ENCODE measurements at places on chromosomes 4 and X.
A peak's percentile ranks its signal among the peaks of the same experiment; 100 is the strongest.

GRCh38 chrX:35380808-35381700 is 417.1 kb upstream of the MAGEB16 start:
- DNase-seq, result peak; percentile 36

GRCh38 chr4:101600287-101600686 is 190.2 kb upstream of the BANK1 start:
- no peak for DNase-seq

DNA sequence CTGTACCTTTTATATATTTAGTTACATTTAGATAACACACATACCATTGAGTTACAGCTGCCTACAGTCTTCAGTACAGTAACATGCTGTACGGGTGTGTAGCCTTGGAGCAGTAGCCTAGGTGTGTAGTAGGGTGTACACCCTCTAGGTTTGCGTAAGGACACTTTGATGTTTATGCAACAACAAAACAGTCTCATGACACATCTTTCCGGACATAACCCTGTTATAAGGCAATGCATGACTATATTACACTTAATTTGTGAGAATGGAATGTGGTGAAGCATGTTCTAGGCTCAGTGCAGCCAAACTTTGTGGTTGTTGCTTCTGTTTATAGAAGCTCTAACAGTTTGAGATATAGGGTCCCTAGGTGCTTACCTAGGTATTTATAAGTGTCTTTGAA is 65.4 kb downstream of the SPRY1 start:
- DNase-seq, result no peak

GRCh38 chrX:10195947-10196346 is 39.2 kb downstream of the CLCN4 start:
- DNase-seq, result no peak

DNA sequence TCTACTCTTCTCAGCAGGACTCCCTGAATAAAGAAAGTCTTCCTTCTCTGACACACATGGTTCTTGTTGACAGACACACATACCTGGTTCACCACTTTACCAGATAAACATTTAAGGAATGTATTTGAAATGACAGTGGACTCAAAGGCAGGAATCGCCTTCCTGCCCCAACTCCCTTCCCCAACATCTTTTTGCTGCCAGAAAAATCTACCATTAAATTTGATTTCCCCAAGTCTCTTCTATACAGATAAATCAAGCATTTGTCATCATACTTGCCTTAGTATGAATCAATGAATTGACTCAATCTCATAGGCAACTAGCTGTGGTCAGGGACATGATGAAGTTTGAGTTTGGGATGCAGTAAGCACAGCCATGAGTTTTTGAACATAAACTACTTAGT is 23.3 kb upstream of the ANXA5 start:
- no peak for DNase-seq

- no peak for DNase-seq
Measured at GRCh38 chrX:153590961-153591956, 7.7 kb downstream of the CCNQ start.

GRCh38 chr4:153116291-153116680 is 88.0 kb upstream of the TRIM2 start:
- DNase-seq, result no peak

GRCh38 chr4:40940756-40941155 is 191.0 kb downstream of the NSUN7 start:
- DNase-seq, result no peak

DNA sequence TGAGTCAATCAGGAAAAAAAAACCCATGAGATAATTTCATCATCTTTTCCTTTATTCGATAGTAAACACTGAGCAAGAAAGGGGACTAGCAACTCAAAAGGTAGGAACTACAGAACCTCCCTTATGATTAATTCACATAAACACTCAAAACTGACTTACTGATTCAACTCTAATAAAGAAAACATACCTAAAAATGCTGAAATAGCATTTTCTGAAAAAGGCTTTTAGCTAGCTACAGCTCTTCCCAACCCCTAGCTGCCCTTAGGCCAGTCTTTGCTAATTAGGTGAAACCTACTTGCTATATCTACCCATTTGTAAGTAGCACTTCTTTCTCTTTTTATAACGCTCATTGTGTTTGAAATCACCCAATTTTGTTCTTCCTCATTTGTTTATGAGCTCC is 150.6 kb downstream of the ATRX start:
- no peak for DNase-seq

- DNase-seq, result no peak
Measured at GRCh38 chr4:146159384-146160058, 16.0 kb upstream of the LSM6 start.

DNA sequence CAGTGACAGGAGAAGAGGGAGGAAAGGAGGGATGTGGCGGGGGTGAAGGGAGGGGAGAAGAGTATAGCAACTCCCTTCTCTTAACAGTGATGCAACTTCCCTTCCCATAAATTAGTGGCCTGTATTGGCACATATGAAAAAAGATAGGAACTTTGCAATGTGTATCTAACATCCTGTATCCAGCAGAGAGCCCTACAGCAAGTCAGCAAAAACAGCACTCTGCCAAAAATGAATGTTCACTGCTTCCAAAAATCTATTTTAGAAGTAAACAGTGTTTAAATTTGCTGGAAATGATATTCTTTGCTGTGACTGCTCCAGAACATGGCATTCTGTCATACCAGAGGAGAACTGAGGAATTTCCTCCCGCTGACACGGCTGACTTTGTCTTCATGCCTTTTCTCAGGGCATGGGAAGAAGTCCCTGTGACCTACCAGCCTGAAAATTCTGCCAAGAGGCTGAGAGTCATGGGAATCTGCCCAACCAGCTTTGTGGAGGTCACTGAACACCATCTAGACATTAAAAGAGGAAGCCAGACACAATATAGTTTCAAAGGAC is 343.4 kb upstream of the RASGEF1B start:
- no peak for DNase-seq

GRCh38 chrX:47191331-47191730 is 2.3 kb upstream of the UBA1 start:
- DNase-seq, result no peak

- DNase-seq, result no peak
Measured at GRCh38 chrX:12563121-12563520, 228.1 kb upstream of the PRPS2 start.

DNA sequence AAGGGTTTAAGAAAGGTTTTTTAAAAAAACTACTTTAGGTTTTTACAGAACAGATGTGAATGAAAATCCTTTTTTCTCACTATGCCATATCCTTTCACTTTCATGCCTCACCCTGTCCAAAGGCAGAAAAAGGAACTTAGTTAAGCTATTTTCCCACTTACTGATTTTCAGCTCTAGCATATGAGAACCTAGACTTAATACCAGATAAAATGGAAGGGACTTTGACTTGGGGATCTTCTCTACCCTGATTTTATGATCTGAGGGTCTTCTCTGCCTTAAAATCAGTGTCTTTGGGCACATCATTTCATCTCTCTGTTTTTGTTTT is 42.4 kb downstream of the FNIP2 start:
- no peak for DNase-seq

DNA sequence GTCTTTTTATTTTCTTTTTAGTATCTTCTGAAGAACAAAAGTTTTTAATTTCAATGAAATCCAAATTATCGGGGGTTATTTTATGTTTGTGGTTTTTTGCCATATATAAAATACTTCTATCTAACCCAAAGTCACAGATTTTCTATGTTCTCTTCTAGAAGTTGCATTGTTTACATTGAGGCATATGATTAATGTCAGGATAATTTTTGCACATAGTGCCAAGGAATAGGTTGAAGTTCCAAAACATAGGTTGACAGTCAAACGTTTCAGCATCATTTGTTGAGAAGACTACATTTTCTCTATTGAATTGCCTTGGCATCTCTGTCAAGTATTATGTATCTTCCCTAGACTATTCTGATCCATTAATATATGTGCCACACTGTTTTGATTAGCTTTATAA is 64.5 kb downstream of the ANKRD17 start:
- DNase-seq, result no peak

- no peak for DNase-seq
Measured at GRCh38 chrX:17608888-17609287, 128.4 kb upstream of the SCML1 start.

DNA sequence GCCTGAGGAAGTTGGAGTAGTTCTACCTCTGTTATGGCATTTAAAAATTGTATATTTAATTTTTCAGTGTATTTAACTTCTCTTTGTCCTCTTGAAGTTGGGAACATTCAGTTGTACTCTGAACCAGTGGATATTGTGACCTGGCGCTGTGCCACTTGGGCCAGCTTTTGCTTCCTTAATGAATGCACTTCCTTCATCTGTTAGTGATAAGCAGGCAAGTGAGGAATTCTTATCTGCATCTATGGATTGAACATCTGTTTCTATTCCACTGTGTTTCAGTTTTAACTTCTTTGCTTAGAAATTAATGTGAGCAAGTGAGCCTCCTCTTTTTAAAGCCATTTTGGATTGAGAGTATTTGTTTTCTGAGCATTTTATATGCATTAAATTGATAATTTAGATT is 128.3 kb downstream of the UCHL1 start:
- DNase-seq, result no peak

- no peak for DNase-seq
Measured at GRCh38 chrX:118062048-118062789, 54.4 kb downstream of the KLHL13 start.

DNA sequence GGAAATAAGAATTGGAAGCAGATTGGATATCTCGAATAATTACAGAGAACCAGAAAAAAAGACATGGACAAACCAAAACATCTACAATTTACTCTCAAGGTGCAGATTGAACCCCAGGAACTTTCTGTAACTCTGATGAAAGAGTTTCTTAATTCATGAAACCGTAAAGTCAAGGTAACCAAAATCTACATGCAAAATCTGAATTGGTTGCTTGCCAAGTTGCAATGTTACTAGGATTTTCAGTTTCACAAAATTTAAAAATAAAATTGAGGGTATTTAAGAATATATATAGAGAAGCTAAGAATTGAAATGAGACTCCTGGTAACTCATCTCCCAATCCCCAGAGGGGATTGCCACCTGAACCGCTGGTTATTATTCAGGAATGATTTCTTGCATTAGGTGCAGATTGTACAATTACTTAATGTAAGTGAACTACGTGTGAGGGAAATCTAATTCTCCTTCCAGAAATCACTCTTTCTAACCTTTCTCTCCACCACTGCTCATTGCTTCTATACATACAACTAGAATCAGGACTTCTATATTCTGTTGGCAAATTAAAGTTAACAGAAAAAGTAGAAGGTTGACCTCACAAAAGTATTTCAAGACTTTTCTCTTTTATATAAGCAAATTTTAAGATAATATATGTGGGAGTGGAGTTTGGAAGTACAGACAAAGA is 221.5 kb upstream of the NDST4 start:
- no peak for DNase-seq

GRCh38 chrX:73457306-73457705 is 10.5 kb downstream of the CDX4 start:
- no peak for DNase-seq

DNA sequence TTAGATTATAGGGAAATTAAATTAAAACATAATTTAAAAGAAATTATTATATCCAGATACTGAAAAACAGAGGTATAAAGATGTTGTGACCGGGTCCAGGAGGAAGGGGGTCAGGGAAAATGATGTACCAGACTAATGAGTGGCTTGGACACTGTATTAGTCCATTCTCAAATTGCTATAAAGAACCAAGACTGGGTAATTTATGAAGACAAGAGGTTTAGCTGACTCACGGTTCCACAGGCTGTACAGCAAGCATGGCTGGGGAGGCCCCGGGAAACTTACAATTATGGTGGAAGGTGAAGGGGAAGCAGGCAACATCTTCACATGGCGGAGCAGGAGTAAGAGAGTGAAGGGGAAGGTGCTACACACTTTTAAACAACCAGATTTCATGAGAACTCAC is 3.4 kb upstream of the FAM9B start:
- DNase-seq, result no peak

DNA sequence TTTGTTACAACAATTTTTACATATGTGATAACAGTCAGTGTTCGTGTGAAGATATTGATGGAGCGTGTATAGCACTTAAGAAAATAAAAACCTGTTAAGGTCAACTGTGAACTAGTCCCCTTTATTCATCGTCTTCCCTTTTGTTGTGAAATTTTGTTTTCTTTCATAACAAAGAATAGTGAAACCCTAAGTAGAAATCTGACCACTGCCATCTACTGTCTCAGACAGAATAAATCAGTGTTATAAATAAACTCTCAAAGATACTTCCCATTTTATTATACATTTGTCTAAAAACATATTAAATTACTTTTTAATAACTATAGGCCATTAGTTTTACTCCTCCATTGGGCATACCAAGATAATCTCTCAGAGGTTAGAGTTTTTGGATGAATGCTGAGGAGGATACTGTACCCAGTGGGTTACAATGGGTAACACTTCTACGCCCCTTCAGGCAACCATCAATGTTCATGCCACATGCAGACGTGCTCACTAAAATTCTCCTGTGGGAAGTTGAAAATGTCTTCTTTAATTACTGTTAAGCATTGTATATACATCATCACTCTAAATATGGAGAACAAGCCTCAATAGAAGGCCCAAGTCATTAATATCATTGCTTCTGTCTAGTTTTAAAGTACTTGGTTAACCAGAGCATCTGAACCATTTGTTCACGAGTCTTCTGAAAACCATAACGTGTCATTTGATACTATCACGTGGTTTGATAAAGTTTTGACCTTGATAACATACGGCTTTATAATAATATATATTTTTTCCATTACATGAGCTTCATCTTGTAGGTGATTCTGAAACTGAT is 171.2 kb downstream of the TMA16 start:
- no peak for DNase-seq

DNA sequence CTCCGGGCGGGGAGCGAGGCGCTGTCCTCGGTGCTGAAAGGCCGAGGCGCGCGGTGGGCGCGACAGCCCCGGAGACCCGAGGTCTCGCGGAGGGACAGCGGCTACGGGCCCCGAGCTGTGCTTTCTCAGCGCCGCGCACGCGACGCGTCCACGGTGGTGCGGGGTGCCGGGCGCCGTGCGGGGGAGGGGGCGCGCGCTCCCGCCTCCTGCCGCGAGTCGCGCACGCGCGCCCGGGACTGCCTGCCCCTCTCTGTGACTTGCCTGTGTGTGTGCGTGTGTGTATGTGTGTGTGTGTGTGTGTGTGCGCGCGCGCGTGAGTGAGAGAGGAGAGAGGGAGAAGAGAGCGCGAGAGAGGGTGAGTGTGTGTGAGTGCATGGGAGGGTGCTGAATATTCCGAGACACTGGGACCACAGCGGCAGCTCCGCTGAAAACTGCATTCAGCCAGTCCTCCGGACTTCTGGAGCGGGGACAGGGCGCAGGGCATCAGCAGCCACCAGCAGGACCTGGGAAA is at the start of gene GRIA2:
Gene GRIA2, plus strand, starts transcription at position 358 of the 511 bp plus-strand sequence. CDS start 315 bp downstream, outside the sequence.
- DNase-seq, result peak; percentile 15

DNA sequence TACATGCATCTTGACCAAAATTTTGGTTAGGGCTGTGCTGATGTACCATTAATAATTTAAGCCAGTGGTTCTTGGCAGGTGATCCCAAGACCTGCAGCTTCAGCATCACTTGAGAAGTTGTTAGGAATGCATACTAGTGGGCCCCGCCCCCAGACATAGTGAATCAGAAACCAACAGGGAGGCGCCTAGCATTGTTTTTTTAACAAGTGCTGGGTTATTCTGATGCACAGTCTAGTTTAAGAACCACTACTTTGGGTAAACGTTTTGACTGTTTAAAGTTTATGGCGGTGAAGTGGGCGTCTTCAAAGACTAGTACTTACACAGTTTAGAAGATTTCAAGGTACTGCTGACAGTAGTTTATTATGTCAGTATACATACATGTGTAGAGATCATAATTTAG is 23.6 kb downstream of the FAM199X start:
- DNase-seq, result no peak

GRCh38 chrX:29545878-29546277 is 669.5 kb upstream of the MAGEB2 start:
- DNase-seq, result peak; percentile 18
